Liver (tissue), 10 donors: ENCODE measurements at places on chromosomes 3 and 15.

GRCh38 chr3:99910752-99911290 is 93.2 kb downstream of the CMSS1 start:
- H3K4me3 ChIP-seq: no peak overlapping the region
- H3K27me3 ChIP-seq: no peaks in the 10 kb centered on the region
- DNase-seq: no peak

GRCh38 chr15:58258501-58259292 is 120.5 kb downstream of the AQP9 start:
- no peak overlapping the region for H3K4me3 ChIP-seq
- no peak for DNase-seq
- H3K36me3 ChIP-seq: peaks cover 1% of the 10 kb centered on the region
- H3K27ac ChIP-seq: no peak overlapping the region

GRCh38 chr3:69890084-69890483 is 109.4 kb upstream of the SAMMSON start:
- no peak overlapping the region for H3K27ac ChIP-seq
- DNase-seq: no peak
- no peaks in the 10 kb centered on the region for H3K36me3 ChIP-seq
- H3K4me1 ChIP-seq: no peaks in the 10 kb centered on the region

GRCh38 chr15:31930967-31931366 is 99.3 kb upstream of the CHRNA7 start:
- no peak overlapping the region for H3K4me3 ChIP-seq
- H3K4me1 ChIP-seq: no peaks in the 10 kb centered on the region
- no peak for DNase-seq
- no peaks in the 10 kb centered on the region for H3K36me3 ChIP-seq
- no peak overlapping the region for H3K27ac ChIP-seq

- no peak overlapping the region for H3K27ac ChIP-seq
- DNase-seq: no peak
- H3K4me3 ChIP-seq: no peak overlapping the region
- H3K4me1 ChIP-seq: no peaks in the 10 kb centered on the region
- H3K27me3 ChIP-seq: no peaks in the 10 kb centered on the region
These were observed 55.1 kb downstream of the LARS2 start for GRCh38 chr3:45443459-45443858.

- DNase-seq: no peak
- H3K27me3 ChIP-seq: no peaks in the 10 kb centered on the region
- peaks cover 22% of the 10 kb centered on the region for H3K36me3 ChIP-seq
- peaks cover 3% of the 10 kb centered on the region for H3K4me1 ChIP-seq
- peak overlapping the region; percentile 78 for H3K27ac ChIP-seq
These were observed 7.4 kb downstream of the TLR9 start for GRCh38 chr3:52218026-52218425.

DNA sequence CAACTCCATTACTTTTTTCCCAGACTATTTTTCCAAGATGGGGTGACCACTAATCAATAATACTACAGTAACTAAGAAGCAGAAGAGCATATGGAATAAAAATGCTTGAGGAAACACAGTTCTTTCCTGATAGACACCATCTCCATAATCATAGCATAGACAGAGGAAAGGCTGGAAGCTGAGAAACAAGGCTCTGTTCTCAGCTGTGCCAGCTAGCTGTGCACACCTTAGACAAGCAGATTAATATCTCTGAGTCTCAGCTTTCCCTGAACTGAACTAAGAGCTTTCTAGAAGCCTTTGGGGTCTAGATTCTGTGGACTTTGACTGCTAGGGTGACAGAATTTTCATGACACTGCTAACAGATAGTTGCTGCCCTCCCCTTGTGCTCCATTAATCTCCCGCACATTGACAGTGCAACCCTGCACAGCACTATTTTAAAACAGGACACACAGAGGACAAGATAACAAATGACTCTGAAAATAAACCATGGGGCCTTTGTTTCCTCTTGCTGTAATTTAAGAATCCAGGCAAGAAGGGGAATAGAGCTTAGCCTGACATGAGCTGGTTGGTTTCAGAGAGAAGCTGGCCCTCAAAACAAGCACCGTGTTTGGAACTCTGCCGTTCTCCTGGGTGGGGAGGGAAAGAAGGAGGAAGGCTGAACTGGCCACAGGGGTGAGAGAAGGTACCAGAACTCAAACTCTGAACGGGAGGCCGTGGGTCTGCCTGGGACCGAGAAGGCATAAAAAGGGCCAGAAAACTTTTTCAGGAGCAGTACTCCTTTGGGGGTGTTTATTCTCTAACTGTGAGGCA is 67.4 kb downstream of the ATP13A5 start:
- H3K27me3 ChIP-seq: no peaks in the 10 kb centered on the region
- H3K4me3 ChIP-seq: no peak overlapping the region
- no peak overlapping the region for H3K27ac ChIP-seq
- H3K4me1 ChIP-seq: no peaks in the 10 kb centered on the region
- H3K36me3 ChIP-seq: no peaks in the 10 kb centered on the region
- no peak for DNase-seq

- H3K4me1 ChIP-seq: peaks cover 4% of the 10 kb centered on the region
- no peak overlapping the region for H3K27ac ChIP-seq
- H3K4me3 ChIP-seq: peak overlapping the region; percentile 70
- no peaks in the 10 kb centered on the region for H3K36me3 ChIP-seq
- no peaks in the 10 kb centered on the region for H3K27me3 ChIP-seq
These were observed 1.1 kb downstream of the GPR27 start for GRCh38 chr3:71754610-71755253.

DNA sequence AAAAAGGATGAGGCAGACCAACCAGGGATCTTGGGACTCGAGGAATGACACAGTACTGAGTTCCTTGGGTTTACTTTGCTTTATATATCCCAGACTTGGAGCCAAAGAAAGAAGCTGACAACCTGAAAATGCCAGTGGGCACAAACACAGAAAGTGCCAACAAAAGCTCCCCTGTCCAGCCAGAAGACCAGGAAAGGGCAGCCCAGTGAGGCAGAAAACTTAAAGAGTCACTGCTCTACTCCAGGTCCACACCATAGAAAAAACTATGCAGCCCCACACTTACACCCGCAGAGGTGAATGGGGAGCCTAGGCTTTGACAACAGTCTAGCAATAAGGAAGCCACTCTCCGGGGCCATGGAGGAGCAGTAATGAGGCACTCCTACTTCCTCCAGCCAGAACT is 80.3 kb downstream of the FLNB start:
- H3K27ac ChIP-seq: no peak overlapping the region
- H3K4me3 ChIP-seq: no peak overlapping the region
- no peak for DNase-seq
- H3K27me3 ChIP-seq: no peaks in the 10 kb centered on the region
- peaks cover 4% of the 10 kb centered on the region for H3K4me1 ChIP-seq
- H3K36me3 ChIP-seq: no peaks in the 10 kb centered on the region

GRCh38 chr3:168088106-168088720 is 7.5 kb downstream of the GOLIM4 start:
- H3K36me3 ChIP-seq: no peaks in the 10 kb centered on the region
- no peak overlapping the region for H3K4me3 ChIP-seq
- H3K4me1 ChIP-seq: peaks cover 55% of the 10 kb centered on the region
- H3K27ac ChIP-seq: no peak overlapping the region
- no peaks in the 10 kb centered on the region for H3K27me3 ChIP-seq
- DNase-seq: no peak

DNA sequence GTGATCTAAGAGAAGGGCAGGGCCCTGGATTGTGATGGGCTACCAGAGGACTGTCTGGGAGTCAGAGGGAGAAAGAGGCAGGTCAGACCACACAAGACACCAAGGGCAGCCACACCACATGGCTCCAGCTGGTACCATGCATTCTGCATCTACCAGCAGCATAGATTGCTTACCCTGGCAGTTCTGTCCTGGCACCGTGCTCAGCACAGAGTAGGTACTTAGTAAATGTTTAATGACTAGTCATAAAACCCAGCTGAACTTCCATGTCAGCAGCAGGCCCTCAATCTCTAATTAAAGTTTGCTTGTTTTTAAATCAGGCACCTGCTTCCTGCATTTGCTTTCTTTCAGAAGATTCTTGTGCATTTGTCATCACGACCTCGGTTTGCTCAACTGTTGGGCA is 77.3 kb upstream of the ATP2B2 start:
- no peaks in the 10 kb centered on the region for H3K27me3 ChIP-seq
- H3K27ac ChIP-seq: no peak overlapping the region
- H3K36me3 ChIP-seq: no peaks in the 10 kb centered on the region
- DNase-seq: no peak

DNA sequence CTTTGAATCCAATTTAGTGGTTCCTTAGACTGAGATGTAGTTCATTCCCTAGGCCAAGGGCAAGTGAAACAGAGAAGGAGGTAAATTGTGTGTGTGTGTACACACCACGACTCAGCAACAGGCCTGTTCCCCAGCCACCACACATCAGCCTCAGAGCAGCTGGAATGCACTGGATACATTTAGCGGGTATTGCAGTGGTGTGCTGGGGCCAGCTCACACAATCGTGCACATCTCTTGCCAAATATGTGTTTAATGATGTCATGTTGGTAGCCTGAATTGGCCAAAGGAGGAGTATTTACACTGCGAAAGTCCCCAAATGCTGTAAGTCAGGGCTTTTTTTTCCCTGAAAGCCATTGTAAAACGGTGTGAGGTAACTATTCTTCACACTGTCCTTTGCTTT is 82.3 kb downstream of the RBPMS2 start:
- no peaks in the 10 kb centered on the region for H3K27me3 ChIP-seq
- H3K27ac ChIP-seq: peak overlapping the region; percentile 65
- no peak overlapping the region for H3K4me3 ChIP-seq
- peak; percentile 49 for DNase-seq
- peaks cover 19% of the 10 kb centered on the region for H3K36me3 ChIP-seq

- H3K4me3 ChIP-seq: no peak overlapping the region
- no peaks in the 10 kb centered on the region for H3K36me3 ChIP-seq
- H3K27ac ChIP-seq: no peak overlapping the region
- no peaks in the 10 kb centered on the region for H3K4me1 ChIP-seq
- no peaks in the 10 kb centered on the region for H3K27me3 ChIP-seq
These were observed 217.9 kb downstream of the TBC1D2B start for GRCh38 chr15:77859491-77860060.

- no peaks in the 10 kb centered on the region for H3K27me3 ChIP-seq
- no peak overlapping the region for H3K4me3 ChIP-seq
These were observed 64.7 kb downstream of the KLF15 start for GRCh38 chr3:126292318-126293070.

GRCh38 chr15:30859091-30859874 is 44.4 kb upstream of the FAN1 start:
- H3K27me3 ChIP-seq: no peaks in the 10 kb centered on the region
- H3K4me3 ChIP-seq: no peak overlapping the region
- no peak for DNase-seq
- no peak overlapping the region for H3K27ac ChIP-seq

DNA sequence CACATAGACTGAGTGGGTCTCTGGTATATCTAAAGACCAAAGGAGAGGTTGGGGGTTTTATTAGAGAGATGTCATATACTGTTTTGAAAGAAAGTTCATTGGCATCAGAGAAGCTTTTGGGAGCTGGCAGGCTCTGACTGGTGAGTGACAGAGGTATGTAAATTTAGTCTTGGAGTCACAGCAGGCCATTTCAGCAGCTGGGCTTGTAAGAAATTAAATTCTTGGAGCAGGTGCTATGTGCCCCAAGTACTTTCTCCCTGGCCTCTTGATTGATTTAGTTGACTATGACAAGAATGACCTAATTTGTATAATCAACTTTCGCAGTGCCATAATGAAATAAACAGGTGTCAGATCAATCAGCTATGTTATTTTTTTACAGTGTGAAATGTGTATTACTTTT is 47.8 kb upstream of the CDAN1 start:
- H3K27ac ChIP-seq: no peak overlapping the region
- H3K36me3 ChIP-seq: peaks cover 5% of the 10 kb centered on the region
- no peak for DNase-seq
- no peaks in the 10 kb centered on the region for H3K27me3 ChIP-seq

DNA sequence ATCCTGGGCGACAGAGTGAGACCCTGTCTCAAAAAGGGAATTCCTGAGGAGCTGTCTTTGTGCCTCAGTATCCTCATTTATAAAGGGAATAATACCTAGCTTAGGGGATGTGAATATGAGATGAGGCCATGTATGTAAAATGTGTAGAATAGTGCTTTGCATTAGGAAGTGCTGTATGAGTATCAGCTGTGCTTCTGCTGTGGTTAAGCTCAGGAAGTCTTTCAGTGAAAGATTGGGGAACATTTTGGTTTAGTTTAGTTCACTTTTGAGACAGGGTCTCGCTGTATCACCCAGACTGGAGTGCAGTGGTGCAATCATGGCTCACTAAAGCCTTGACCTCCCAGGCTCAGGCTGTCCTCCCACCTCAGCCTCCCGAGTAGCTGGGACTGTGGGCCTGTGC is 10.6 kb downstream of the THUMPD3 start:
- no peaks in the 10 kb centered on the region for H3K27me3 ChIP-seq
- no peak overlapping the region for H3K27ac ChIP-seq
- peaks cover 43% of the 10 kb centered on the region for H3K36me3 ChIP-seq
- no peak for DNase-seq
- no peak overlapping the region for H3K4me3 ChIP-seq
- H3K4me1 ChIP-seq: no peaks in the 10 kb centered on the region

DNA sequence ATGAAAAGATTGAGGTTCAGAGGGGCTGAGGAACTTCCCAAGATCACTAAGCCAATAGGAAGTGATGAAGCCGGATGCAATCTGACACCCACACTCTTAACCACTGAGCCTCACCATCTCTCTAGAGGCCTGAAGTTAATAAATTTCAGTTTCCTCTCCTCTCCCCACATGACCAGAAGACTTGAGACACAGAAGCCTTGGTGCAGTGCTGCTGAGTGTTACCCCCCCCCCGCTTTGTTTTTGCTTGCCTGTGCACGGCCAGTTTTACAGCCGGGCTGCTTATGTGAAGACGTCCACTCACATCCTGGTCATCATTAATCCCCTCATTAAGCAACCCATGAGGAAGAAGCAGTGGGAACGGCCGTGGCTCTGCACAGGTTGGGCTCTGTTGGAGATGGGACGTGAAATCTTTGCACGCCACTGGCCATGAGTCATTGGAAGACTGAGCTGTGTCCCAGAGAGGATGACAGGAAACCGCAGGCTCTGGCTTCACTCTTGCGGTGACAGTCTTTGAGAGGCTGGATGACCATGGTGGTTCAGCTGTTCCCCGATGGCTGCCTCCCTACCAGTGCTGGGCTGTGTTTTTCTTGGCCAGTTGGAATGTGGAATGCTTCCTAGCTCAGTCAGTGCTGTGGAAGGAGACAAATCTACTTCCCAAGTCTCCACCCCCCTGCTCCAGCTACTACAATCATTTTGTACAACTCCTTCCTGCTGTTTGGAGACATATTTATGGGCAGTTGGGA is 232.6 kb upstream of the LRTM1 start:
- H3K4me3 ChIP-seq: no peak overlapping the region
- no peaks in the 10 kb centered on the region for H3K27me3 ChIP-seq
- DNase-seq: no peak
- no peaks in the 10 kb centered on the region for H3K36me3 ChIP-seq

- no peak overlapping the region for H3K4me3 ChIP-seq
- H3K27me3 ChIP-seq: no peaks in the 10 kb centered on the region
- no peak for DNase-seq
- H3K36me3 ChIP-seq: no peaks in the 10 kb centered on the region
- no peaks in the 10 kb centered on the region for H3K4me1 ChIP-seq
These were observed 31.6 kb upstream of the UBE2Q2 start for GRCh38 chr15:75811626-75812025.

GRCh38 chr15:100759106-100759505 is 120.5 kb upstream of the ALDH1A3 start:
- H3K4me3 ChIP-seq: no peak overlapping the region
- no peak overlapping the region for H3K27ac ChIP-seq
- no peak for DNase-seq
- no peaks in the 10 kb centered on the region for H3K4me1 ChIP-seq
- peaks cover 2% of the 10 kb centered on the region for H3K27me3 ChIP-seq

- H3K4me3 ChIP-seq: no peak overlapping the region
- no peak overlapping the region for H3K27ac ChIP-seq
- no peaks in the 10 kb centered on the region for H3K4me1 ChIP-seq
- no peaks in the 10 kb centered on the region for H3K27me3 ChIP-seq
- H3K36me3 ChIP-seq: no peaks in the 10 kb centered on the region
These were observed 30.1 kb upstream of the TMEM115 start for GRCh38 chr3:50389414-50389767.

- peaks cover 7% of the 10 kb centered on the region for H3K27me3 ChIP-seq
- H3K4me3 ChIP-seq: no peak overlapping the region
- H3K36me3 ChIP-seq: no peaks in the 10 kb centered on the region
These were observed 5.6 kb downstream of the SPSB4 start for GRCh38 chr3:141056751-141057171.
